ENCODE measurements at places on chromosomes 2 and 18.

- DNase-seq = no peak
Measured at GRCh38 chr18:2909431-2910140, 62.8 kb downstream of the EMILIN2 start.

DNA sequence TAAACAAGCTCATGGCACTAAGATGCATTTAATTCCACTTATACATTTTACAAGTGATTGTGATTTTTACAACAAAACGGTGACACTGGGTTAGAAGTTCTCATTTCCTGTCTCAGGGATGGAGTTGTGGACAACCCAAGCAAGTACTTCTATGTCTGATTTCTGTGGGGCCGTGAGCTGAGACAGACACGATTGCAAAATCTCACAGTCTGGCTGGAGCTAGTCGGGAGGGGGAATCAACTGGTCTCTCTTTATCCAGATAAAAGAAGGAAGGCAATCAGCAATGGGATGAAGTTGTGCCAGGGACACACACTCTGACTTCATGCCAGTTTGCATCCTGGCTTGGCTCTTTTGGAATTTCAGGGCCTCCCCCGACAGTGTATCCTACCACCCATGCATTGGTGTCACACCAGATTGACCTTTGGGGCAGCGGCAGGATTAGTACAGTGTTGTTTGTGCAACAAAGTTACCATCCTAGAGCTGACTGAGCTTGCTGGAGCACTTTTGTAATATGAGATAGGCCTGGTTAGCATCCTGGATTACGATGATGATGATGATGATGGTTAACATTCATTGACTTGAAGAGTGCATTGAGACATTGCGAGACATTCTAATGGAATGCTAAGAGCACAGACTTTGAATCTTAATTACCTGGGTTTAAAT lies 98.8 kb downstream of the CTAGE1 start:
- DNase-seq = no peak

DNA sequence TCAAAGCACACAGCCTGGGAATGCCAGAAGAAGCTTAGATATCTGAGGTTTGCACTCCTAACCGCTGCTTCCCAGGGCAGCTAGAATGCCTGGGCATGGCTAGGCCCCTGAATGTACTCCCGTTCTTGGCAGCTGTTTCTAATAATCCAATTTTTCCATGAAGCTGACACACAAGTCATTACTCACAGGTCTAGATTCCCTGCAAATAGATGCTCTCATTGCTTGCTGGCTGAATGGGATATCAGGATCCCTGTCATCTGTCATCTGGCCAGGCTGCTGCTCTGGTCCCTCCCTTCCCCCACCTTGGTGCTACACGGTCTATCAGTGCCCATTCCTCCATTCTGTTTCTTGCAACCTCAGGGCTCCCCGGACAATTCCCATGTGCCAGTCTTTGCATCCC lies 40.7 kb upstream of the TEX51 start:
- no peak for DNase-seq

DNA sequence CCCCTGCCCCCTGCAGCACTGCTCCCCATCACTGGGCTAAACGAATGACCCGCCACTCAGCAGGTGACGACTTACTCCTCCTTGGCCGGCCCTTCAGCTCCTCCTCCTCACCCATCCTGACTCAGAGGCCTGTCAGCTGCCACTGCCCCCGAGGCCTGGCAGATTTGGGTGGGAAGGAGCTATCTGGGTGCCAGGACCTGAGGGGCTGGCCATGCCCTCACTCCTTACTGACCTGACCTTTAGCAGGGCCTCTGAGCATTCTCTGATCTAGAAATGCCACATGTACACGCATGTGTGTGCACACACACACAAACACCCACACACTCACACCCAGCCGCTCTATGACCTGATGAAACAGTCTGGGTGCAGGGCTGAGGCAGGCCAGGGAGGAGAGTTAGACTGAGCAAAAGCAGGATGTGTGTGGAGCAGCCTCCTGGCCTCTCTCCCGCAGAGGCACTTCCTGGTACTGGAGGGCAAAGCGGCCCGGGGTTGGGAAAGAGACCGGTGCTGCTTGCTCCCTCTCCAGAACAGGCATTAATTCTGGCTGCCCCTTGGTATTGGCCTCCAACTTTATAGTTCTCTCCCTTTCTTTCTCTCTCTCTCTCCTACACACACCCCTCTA lies 68.0 kb downstream of the ZFP36L2 start:
- DNase-seq = peak; percentile 65

GRCh38 chr2:168536925-168537466 lies 80.9 kb downstream of the CERS6 start:
- no peak for DNase-seq

DNA sequence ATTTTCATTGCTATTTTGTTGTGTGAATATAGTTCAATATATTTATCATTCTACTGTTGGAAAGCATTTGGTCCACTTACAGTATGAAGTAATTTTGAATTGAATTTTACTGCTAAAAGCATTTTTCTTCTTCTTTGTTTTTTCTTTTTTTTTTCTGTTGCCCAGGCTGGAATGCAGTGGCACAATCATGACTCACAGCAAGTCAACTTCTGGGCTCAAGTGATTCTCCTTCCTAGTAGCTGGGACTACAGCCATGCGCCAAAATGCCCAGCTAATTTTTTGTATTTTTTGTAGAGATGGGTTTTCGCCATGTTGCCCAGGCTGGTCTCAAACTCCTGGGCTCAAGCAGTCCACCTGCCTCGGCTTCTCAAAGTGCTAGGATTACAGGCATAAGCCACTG lies 2.4 kb upstream of the ETAA1 start:
- no peak for DNase-seq

DNA sequence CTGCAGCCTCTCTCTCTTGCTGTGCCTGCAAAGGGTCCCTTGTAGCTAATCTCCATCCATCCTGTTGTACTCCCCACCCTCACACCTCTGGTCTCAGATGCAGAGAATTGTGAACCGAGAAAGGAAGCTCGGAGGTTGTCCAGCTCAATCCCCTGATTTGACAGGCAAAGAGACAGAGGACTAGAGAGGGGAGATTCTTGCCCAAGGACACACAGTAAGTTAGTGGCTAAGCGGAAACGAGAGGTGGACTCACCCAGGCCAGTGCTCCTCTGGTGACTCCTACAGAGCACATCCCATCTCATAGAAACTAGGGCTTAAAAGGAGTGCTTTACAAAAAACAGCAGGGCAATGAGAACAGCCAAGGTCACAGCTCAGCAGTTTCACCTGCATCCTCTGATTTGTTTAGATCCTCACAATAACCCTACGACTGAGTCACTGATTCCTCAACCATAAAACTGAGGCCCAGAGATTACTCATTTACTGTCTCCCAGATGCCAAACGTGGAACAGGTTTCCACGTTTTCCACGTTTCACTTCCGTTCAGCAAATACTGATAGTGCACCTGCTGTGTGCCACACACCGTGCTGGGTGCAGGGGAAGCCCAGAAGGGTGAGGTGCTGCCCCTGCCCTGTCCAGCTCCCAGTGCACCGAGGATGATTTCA lies 22.1 kb downstream of the EHD3 start:
- no peak for DNase-seq

GRCh38 chr2:21676676-21677075 lies 552.9 kb downstream of the TDRD15 start:
- no peak for DNase-seq

DNA sequence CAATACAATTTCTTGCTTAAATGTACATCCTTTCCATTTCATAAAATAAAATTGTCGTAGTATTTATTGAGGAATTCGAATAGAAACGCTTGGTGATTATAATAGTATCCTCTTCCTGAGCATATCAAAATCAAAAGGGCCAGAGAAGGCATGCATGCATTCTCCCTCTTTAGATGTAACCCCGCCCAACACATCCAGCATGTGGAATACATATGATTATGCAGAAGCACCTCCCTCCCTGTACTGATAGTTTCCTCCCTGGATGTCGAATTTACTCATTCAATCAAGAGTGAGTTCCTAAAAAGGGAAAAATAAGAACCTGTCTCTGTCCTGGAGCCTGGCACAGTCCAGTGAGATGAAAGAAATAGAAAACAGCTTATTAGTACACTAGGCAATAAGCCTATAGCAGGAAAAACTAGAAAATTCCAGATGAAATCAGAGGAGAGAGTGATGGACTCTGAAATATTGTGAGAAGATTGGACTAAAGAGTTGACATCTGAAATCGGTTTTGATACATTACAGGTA lies 262.9 kb downstream of the RDH14 start:
- no peak for DNase-seq

DNA sequence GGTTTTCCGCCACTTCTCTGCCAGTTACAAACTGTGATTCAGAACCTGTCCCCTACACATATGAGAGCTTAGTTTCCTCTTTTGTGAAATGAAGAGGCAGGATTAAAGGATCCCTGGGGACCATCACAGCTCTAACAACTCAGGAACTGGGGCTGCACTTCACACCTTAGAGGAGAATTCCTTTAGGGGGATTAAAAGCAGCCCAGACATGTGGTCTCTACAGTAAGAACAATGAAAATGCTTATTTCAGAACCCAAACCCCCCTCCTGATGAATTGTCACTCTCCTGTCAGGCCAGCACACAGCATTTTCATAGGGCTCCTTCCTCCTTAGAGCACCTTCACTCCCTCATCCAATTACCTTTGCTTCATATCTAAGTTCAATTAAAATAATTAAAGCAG lies 101.5 kb upstream of the NEDD4L start:
- no peak for DNase-seq

- no peak for DNase-seq
Measured at GRCh38 chr2:237199577-237199976, 113.9 kb downstream of the COPS8 start.

GRCh38 chr2:124973396-124973795 lies 948.3 kb downstream of the CNTNAP5 start:
- no peak for DNase-seq

DNA sequence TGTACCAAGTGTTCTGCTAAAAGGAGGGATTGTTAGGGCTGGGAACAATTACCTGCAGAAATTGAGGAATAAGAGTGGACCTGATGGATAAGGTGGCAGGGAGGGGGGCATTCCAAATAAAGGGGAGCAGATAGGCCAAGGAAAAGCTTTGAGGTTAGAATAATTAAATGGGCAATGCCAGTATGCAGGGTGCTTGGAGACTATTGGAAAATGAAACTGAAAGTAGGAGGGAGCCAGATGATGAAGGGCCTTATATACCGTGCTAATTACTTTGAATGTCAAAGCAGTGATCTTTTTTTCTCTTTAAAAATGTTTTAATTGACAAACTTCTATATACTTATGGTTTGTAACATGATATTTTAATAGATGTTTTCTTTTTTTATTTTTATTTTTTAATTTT lies 42.9 kb downstream of the MMADHC start:
- no peak for DNase-seq

DNA sequence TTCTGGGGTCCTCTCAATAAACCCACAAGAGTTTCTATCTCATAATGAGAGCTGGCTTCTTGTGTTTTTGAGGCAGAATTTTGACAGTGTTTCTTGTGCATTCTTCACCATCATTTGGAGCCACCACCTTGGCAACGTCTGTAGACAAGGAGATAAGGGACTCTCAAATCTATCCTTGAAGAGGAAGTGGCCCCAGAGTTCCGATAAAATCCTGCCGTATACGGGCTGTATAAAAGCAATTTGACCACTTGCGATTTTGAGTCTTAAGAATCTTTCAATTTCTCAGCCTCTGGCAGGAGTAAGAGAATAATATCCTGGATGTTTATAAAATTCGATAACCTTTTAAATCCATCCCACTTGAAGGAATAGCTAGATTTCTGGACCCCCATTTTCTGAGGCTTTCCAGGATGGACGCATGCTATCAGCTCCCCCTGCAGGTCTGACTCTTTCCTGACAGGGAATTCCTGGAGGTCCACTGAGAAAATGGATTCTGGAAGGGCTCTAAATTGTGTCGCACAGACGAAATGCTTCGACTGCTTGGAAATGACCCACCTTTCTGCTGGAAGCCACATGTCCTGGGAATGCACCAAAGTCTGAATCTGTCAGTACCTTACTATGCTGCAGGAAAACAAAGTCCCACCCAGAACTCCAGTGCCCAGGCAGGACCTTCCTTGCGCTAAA lies 54.1 kb downstream of the E2F6 start:
- no peak for DNase-seq

GRCh38 chr18:23933407-23933806 lies 81.1 kb upstream of the TTC39C start:
- DNase-seq = no peak

All from CD4-positive, alpha-beta T cell treated with Interferon gamma for 1 hour (primary cell).